ENCODE measurements at places on chromosomes 11 and 22.

DNA sequence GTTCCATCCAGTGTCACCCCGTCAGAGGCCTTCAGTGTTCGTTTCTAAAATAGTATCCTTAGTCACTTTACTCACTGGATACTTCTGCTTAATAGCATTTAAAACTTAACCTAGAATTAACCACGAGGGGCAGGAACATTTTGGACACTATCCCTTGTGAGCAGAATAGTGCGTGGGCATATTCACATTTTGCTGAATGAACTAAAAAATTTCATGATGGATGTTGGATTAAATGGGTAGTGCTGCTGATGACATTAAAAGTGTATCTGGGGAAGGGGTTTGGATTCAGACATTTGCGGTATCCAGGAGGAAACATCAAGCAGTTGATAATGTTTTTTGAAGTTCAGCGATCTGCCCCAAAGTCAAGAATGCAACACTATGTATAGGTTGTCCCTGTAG is 750 bp upstream of the NAT10 start:
- DNase-seq: no peak

GRCh38 chr22:19120829-19121630 is 1.2 kb downstream of the DGCR2 start:
- DNase-seq: peak; percentile 94

- DNase-seq: peak; percentile 61
Measured at GRCh38 chr11:134542401-134543165, 130.5 kb upstream of the B3GAT1 start.

DNA sequence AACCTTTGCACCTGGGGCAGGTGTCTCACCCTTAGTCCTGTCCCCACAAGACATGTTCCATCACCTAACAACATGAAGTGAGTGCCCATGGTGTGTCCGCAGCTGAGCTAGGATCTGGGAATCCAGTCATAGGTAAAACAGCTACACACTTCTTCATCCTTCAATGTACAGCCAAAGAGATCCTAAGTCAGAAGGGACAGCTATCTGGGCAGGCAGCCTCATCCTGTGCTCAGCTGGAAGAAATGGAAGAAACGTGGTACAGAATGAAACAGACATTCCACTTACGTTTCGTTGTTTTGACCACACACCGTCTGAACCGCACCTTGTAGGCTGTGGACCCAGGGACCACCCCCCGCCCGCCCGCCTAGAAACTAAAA is 30.8 kb downstream of the PDGFB start:
- DNase-seq: no peak

GRCh38 chr11:33575311-33575710 is 125.3 kb downstream of the C11orf91 start:
- no peak for DNase-seq

GRCh38 chr22:26318975-26319374 is 110.1 kb upstream of the ASPHD2 start:
- no peak for DNase-seq

GRCh38 chr22:35629406-35630216 is 12.5 kb upstream of the MB start:
- DNase-seq: peak; percentile 98

All from islet precursor cell (in vitro differentiated cells).